ENCODE measurements at places on chromosomes 6 and 20. TPM values are rescaled to one million over a fixed set of nuclear protein-coding genes. Genes with fewer than 3 reads are reported as not detected.

ARFGEF3 gene
- 38.3 TPM for total RNA-seq

BPIFA1 gene
- total RNA-seq = not detected

DNA sequence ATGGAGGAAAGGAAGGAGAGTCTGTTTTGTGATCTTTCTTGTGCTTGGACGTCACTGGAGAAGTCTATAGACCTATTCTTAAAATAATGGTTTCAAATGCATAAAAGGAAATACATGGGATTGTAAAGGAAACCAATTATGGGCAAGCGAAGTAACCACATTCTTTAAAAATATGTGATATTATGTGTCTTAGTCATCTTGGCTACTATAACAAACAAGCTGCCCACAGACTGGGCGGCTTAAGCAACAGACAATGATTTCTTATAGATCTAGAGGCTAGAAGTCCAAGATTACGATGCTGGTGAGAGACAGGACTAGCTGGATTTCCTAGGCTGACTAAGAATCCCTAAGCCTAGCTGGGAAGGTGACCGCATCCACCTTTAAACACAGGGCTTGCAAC is 49.4 kb upstream of the CD83 start:
- DNase-seq = no peak

RAET1G gene
- total RNA-seq = not detected

TAP1 gene
- total RNA-seq = 5.3 TPM

DNA sequence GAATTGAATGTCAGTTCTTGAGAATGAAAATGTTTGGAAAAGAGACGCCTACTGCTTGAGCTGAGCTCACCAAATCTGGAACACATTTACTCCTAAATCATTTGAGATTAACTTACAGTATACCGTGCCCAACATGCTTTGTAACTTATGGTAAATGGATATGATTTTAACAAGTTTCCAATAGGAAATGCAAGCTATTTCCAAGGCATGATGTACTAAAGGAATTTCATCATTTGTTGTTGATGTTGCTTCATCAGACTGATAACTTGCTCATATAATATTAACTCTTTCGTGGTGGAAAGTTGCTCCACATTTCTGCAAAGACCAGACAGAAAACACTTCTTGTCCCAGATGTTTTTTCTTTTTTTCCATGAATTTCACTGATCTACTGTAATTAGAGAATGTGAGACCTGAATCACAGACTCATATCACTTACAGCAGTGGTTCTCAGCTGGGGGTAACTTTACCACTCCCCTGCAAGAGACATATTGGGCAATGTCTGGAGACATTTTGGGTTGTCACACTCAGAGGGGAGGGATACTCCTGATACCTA is 116.6 kb upstream of the TRAF3IP2 start:
- DNase-seq = no peak

- no peak for DNase-seq
These were observed 12.4 kb upstream of the SRSF3 start for GRCh38 chr6:36581716-36582115.

MTFR2 gene
- total RNA-seq = 0.82 TPM

All from cerebellum (tissue), 4 donors.